ENCODE measurements at places on chromosomes 6 and 20.

- no peak for DNase-seq
These were observed 11.5 kb upstream of the TMEM244 start for GRCh38 chr6:129872586-129872985.

DNA sequence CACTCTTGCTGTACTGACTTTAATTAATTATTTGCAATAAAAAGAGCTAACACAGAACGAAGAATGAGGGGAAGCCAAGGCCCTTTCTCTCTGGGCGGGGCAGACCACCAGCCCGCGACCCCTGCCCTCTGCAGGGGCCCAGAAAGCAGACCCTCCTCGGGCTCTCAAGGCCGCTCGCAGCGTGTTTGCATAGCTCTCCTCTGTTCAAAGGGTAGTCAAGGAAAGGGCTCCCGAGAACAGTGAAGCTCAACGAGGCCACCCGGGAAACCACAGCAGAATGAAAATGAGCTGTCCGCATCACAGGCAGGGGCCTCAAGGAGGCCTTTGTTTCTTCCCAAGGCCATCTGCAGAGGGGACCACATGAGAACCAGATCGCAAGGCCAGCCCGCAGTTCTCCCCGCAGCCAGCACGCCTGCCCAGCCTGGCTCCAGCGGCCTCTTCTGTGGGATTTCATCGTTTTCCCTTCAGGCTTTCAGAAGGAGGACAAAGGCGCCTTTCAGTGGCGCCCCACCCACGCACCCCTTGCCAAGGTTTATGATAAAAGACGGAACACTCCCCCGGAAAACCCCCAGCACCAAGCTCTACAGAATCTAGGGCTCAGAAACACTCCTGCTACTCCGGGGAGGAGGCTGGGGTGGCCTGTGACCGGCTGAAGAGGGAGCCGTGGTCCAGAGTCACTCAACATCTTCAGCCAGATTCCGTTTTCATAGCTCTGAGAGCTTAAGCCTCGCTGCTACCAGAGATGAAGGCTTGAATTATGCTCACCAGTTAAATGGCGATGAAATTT is 25.3 kb downstream of the ACSS1 start:
- DNase-seq = peak; percentile 96

GRCh38 chr6:149347067-149347466 is 29.6 kb downstream of the TAB2 start:
- DNase-seq = no peak

DNA sequence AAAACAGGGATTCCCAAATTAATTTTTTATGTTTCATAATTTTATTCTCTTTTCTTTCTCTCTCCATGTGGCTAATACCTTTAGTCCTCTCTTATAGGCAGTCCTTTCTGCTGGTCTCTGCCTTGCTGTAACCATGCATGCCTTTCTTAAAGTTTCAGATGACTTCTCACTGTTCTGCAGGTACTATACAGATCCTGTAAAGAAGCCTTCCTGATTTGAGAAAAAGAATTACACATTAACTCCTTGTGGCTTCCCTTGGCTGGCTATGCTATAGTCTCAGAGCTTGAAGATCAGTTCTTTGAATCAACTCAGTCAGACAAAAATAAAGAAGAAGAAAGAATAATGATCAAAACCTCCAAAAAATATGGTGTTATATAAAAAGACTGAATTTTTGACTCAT is 7.3 kb upstream of the GPR63 start:
- DNase-seq = no peak

DNA sequence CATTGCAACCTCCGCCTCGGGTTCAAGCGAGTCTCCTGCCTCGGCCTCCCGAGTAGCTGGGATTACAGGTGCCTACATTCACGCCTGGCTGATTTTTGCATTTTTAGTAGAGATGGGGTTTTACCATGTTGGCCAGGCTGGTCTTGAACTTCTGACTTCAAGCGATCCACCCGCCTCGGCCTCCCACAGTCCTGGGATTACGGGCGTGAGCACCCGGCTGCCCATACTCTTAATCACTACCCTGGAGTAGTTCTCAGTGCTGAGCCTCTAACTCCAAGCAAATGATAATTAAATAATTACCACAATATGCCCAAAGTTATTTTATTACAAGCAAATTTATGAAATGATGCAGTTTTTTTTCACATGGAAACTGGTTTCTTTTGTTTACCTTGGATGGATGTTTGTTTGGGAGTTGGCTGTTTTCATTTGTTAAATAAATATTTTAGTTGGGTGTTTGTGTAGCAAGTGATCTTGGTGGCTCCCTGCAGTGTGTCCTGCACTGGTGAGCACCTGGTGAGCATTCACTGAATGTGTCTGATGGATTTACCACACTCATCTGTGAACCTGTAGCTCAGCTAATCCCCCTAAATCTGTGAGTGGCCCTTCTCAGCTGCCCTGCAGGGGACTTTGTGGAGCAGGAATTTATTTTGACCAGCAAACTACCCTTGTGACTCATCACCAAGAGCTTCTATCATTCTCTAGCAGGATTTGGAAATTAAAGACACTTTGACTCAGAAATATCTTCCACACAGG is 36.9 kb downstream of the UTRN start:
- no peak for DNase-seq

GRCh38 chr6:161414707-161415106 is 140.8 kb upstream of the AGPAT4 start:
- no peak for DNase-seq

DNA sequence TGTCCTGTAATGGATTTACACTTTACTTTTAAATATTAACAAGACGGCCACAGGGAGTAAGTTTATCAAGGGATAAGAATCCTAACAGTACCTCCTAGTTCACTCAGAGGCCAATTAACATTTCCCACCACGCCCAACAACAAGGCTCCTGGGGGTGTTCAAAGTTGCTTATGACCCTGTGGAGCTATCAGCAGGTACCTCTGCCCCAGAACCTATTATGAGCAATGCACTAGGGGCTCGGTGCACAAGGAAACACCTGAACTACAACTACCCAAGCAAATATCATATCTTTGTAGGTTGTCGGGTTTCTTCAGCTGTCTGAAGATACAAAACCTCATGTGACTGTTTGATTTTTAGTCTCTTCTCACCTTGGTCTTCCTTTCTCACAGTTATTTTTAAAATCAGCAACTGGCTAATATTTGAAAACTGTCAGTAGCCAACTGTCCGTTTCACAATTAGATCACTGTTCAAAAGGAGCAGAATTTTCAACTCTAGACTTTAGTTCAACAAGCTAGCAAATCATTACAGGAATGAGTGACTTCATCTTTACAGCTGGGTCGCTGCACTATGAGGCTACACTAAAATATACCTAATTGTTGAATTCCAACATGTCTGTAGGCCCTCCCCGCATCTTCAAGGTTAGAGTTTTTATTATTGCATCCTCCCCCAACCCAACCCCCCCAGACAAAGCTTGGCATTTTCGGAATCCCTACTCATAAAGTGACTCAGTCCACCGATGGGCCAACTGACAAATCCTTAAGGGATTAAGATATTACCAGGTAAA is 38.1 kb downstream of the B4GALT5 start:
- no peak for DNase-seq

DNA sequence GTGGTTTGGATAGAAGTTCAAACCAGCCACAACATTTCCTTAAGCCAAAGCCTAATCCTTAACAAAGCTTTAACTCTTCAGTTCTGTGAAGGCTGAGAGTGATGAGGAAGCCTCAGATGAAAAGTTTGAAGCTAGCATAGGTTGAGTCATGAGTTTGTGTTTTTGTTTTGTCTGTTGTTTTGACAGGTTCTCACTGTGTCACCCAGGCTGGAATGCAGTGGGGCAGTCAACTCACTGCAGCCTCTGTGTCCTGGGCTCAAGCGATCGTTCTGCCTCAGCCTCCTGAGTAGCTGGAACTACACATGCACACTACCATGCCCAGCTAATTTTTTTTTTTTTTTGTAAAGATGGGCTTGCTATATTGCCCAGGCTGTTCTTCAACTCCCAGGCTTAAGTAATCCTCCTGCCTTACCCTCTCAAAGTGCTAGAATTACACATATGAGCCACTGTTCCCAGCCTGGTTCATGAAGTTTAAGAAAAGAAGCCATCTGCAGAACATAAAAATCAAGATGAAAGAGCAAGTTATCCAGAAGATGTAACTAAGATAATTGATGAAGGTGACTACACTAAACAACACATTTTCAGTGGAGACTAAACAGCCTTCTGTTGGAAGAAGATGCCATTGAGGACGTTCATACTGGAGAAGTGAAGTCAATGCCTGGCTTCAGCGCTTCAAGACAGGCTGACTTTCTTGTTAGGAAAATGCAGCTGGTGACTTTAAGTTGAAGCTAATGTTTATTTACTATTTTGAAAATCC is 96.2 kb downstream of the SMAP1 start:
- DNase-seq = no peak

DNA sequence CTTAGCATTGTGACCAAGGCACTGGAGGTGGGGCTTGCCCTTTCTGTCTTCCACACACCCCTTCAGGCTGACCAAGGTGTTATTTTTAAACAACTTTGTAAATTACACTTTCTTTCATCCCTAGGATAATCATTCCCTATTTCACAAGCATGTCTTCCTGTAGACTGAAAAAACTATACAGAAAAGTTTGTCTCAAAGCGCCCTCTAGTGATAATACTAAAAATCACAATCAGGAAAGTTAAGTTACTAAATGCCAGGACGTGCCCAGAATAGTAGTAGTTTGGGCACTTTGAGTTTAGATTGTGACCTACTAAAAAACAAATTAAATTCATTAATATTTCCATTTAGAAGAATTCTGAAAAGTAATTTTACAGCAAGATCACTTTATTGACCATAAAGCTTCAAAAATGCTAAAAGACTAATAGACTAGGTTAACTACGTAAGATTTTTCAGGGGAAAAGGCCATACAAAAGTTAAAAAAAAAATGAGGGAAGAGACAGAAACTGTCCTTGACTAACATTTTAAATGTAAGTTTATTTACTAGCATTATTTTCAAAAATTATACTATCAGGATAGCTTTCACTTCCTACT is 123.3 kb upstream of the DUSP22 start:
- DNase-seq = no peak

- DNase-seq = no peak
These were observed 92.4 kb downstream of the SMOC2 start for GRCh38 chr6:168533414-168533813.

DNA sequence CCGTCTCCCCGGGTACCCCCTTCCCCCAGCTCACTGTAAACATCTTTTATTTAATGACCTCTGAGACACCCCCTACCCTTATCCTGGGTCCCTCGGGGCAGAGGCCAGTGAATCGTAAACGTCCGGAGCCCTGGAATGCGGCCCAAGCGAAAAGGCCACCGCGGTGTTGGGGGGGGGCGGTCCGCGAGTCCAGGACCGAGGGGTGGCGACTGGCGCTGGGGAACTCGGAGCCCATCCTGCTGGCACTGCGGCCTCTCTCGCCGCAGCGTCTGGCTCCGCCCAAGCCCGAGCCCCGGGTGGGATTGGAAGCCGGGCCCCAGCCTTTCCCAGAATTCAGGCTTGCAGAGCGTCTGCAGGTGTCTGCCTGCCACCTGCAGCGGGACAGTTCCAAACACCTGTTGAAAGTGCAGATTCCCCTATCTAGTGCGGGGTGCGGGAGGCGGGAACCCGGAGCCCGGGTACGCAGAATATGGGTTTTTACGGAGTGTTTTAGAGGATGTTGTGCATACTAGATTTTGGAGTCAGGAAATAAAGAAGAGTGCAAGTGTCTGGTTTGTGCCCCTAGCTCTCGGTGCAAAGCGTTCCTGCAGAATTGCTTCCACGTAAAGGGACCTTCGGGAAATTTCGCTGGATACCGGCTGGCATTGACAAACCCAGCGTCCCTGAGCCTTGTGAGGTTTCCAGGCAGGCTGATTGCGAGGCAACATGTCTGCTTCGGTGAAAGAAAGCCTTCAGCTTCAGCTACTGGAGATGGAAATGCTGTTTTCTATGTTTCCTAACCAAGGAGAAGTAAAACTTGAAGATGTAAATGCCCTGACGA is 800 bp downstream of the RWDD2A start:
- peak; percentile 34 for DNase-seq

GRCh38 chr20:34493646-34494045 is 22.6 kb upstream of the DYNLRB1 start:
- no peak for DNase-seq

DNA sequence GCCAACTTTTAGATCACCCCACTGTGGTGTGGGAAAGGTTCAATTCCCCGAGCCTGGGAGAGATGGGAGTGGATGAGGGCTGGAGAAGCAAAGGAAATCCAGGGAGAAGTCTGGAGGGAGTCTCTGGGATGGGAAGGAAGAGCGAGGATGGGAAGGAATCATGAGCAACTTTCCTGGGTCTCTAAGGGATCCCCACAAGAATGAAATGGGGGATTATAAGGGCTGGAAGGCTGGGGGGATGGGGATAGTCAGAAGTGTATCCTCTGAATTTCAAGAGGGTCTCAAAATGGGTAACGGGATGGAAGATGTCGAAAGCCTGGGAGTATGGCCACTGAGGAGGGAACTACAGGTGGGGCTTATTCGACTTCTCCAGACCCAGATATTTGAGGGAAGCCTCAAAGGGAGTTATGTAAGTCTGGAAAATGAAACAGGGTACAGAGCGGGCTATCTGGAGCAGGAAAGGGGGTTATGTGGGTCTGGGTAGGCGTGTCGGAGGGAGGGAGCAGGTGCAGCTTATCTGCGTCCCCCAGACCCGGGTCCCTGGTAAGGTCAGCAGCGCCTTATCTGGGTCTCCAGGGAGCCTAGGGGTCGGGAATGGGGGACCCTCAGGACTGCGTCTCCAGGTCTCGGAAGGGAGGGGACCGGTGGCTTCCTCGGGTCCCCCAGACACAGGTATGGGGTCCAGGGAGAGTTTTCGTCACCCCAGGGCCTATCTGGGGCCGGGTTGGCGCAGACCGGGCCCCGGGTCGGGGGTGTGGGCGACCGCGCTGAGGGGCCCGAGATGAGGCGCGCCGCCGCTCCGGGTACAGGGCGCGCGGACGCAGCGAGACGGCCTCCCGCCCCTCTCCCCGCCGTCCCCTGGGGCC is 550 bp downstream of the PLAGL2 start:
- no peak for DNase-seq

DNA sequence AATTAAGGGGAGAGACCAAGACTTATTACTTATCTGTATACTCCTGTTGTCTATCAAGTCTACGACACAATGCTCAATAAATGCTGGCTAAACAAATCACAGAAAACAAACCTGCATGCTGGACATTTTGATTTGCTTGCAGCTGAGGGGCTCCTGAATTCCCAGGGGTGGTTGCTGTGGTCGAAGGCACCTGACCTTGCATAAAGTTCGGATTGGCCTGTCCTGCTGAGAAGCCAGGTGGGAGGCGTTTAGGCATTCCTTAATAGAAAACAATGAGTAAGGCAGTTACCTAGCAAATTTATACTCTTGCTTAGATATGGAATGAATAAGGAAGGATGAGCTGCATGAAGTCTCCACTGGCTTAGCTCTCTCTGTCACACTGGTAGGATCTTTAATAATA is 50.5 kb downstream of the TP53INP2 start:
- no peak for DNase-seq

- no peak for DNase-seq
These were observed 117.5 kb upstream of the PCSK2 start for GRCh38 chr20:17109307-17109706.

- DNase-seq = no peak
These were observed 2.5 kb downstream of the CHD6 start for GRCh38 chr20:41615676-41616075.

All from caudate nucleus (tissue), 63 donors.